ENCODE measurements at places on chromosomes 3 and 15.

GRCh38 chr15:51185213-51186159, 90.8 kb upstream of the TNFAIP8L3 start:
- DNase-seq, result no peak

DNA sequence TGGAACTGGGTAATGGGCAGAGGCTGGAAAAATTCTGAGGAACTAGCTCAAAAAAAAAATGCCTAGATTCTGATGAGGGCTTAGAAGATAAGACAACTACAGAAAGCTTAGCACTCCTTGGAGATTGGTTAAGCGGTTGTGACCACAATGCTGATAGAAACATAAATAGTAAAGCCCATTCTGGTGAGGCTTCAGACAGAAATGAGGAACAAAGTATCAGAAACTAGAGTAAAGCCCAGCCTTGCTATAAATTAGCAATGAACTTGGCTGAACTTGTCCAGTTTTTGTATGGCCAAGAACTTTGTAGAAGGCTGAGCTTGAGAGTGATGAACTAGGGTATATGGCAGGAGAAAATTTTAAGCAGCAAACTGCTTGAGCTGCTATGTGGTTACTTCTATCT, 25.4 kb downstream of the GOLGB1 start:
- DNase-seq, result no peak

DNA sequence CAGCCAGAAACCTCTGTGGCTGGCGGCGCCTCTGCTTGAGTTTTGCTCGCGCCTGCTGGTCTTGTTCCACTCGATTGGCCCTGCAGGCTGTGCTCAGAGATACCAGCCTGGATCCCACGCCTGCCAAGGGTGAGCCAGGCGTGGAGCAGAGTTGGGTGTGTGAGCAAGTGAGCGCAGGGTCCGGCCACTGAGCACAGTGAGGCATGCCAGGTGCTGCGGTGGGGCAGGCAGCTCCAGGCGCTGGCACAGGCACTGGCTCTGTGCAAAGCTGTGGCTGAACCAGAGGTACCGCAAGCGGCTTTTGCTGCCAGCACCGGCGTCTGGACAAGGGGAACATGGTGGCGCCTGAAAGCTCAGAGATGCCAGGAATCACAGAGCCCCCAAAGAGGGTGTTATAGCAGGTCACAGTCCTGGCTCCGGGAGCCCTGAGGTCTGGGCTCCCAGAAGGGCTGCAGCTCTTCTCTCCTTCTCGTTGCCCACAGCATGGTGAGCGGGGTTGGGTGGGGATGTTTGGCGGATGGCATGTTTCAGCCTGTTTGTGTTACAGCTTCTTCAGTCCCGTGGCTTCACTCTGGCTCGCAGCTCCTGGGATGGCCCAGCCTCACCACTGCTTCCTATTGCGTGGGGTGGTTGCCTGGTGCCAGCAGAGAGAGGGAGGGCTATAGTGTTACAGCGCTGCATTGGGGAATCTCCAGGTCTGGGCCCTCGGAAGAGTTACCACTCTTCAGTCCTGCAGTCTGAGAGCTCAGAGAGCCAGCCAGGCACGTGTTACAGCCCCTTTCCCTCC, 73.9 kb downstream of the NR1D2 start:
- DNase-seq, result no peak

GRCh38 chr15:86382341-86382740, 302.7 kb downstream of the AGBL1 start:
- no peak for DNase-seq

GRCh38 chr3:12303993-12304392, 15.1 kb downstream of the PPARG start:
- no peak for DNase-seq

- DNase-seq, result no peak
These were observed 25.1 kb downstream of the KBTBD12 start for GRCh38 chr3:127940116-127940515.

GRCh38 chr3:149619136-149619535, 38.7 kb downstream of the WWTR1 start:
- DNase-seq, result no peak

- DNase-seq, result no peak
These were observed 88.6 kb downstream of the LRIG1 start for GRCh38 chr3:66411961-66412887.

DNA sequence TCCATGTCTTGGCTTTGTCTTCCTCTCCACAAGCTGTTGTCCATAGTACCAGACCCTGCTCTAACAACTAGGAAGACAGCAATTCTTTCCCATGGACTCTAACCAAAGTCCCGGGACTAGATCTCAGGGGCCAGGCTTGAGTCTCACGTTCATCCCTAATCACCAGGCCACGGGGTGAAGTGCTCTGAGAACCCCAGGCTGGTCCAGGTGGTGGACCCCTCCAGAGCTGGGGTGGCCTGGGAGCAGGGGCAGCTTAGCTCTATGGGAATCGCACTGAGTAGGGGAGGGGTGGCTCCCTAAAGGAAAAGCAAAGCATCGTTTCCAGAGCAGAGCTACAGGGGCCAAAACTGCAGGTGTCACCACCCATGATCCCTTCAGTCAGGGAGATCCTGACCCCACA, 150.9 kb downstream of the TPRA1 start:
- DNase-seq, result no peak

DNA sequence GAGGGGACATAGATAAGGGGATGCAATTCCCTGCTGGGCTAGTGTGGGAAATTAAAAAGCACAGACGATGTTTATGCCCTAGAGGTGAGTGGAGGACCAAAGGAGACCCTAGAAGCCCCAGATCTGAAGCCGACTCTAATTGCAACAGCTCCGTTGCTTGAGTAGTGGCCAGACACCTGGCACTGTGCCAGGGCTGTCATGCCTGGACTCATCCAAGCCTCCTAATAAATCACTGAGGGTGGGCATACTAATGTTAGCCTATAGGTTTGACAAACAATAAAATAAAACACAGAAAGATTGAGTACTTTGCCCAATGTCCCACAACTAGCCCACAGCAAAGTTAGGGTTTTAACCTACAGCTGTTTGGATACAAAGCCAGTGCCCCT, 25.4 kb upstream of the MRPS22 start:
- peak; percentile 66 for DNase-seq

GRCh38 chr3:35680866-35681650, 41.7 kb downstream of the ARPP21 start:
- DNase-seq, result no peak
